MG63 (cell line): ENCODE measurements at places on chromosomes 11 and 22. TPM values are rescaled to one million over a fixed set of nuclear protein-coding genes. Genes with fewer than 3 reads are reported as not detected.

TYR gene
- total RNA-seq, result not detected in 2 replicates

CFL1 gene
- total RNA-seq, result 1,413 and 1,905 TPM in 2 replicates

MS4A3 gene
- total RNA-seq, result not detected in 2 replicates

DNA sequence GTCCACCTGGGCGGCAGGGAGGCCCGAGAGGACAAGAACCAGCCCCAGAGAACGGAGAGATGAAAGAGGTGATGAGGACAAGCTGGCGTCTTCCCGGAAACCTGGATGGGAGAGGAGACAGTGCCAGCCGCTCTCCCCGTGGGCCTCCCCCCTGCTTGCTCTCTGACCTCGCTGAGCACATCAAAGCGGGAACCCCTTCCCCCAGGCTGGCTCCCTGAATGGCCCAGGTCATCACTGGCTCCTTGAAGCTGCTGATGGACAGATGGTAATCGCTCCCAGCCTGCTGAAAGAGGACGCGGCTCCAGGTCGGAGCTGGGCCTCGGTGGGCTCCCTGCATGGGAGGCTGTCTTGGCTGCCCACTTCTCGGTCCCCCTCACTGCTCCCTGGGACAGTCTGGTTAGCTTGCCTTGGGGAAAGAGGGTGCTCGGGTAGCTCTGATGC lies 18.4 kb downstream of the RPUSD4 start:
- no peak for DNase-seq

KRTAP5-7 gene
- total RNA-seq, result not detected in 2 replicates

DNA sequence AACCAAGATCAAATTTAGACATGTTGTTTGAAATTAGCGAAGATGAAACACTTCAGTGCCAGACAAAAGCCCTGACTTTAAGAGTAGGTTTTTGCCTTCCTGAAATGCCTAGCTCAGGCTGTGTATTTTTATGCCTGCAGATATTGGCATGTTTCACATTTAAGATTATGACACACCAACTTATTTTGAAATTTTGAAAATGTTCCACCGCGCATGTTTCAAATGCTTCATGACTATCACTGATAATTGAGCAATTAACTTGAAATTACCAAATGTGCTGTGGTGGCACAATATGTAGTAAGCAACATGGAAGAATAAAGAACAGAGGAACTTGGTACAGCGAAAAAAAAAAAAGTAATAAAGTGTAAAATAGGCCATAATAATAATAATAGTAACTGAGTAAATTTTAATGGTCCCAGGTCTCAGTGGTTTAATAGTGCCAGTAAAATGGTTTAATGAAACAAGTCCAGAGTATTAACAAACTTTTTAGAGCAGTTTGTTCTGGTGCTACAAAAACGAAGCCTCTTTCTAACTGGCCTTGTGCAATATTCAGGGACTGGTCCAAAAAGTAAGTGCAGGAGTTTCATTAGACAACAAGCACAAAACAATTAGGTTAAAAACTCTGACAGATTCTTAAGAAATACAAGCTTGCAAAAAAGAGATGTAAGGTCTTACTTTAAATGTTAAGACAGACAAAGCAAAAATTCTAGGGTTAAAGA lies 112.5 kb upstream of the SOX6 start:
- DNase-seq, result no peak

- DNase-seq, result no peak
Measured at GRCh38 chr11:19577391-19577975, 135.2 kb upstream of the NAV2 start.

DNA sequence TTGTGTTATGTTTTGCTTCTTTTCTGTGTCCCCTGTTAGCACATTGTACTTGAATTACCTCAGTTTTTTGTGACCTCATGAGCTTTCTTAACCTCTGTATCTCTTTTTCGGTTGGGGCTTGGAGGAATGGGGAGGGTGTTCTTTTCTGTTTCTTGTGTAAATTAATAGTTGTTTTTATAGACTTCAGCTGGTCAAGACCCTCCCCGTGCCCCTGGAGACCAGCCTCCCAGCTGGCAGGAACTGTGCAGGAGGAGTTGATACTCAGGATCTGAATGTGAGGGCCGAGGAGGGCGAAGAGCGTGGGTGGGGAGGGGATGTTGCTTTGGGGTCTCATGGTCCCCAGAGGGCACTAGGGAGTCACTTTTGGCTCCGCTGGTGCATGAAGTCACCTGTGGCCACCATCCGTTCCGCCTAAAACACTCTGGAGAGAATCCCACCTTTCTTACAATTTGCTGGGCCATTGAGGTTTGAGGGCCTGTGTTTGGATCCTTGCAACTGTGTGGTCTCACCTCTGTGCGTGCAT lies 44.3 kb upstream of the NNMT start:
- DNase-seq, result no peak

CCDC73 gene
- not detected in 2 replicates for total RNA-seq

- no peak for DNase-seq
Measured at GRCh38 chr11:56910046-56910773, 78.5 kb upstream of the OR5AK2 start.

- DNase-seq, result no peak
Measured at GRCh38 chr11:111521135-111521534, 6.6 kb downstream of the HOATZ start.

GRCh38 chr11:123188508-123189165 lies 6.4 kb downstream of the CLMP start:
- peak; percentile 58 for DNase-seq

DDX25 gene
- not detected in 2 replicates for total RNA-seq

- DNase-seq, result no peak
Measured at GRCh38 chr22:45496451-45496941, 6.2 kb upstream of the FBLN1 start.

GRCh38 chr11:128324531-128325141 lies 262.7 kb downstream of the ETS1 start:
- DNase-seq, result no peak

DNA sequence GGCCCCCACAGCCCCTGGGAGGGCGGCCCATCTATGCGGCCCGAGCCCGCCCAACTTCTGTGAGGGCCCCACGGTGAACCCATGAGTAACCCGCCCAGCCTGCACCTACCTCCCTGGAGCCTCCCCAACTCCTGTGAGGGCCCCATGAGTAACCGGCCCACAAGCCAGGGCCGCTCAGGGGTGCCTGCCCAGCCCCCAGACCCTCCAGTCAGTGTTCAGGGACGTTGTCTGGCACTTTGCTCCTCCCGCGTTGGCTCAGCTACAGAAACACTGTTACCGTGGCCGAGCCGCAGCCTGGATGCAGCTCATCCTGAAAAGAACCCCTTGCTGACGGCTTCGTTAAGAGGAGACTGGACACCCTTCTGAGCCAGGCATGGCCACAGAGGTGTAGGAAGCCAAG lies 179.6 kb downstream of the BRD1 start:
- no peak for DNase-seq

GRCh38 chr11:32991427-32991826 lies 24.3 kb upstream of the DEPDC7 start:
- no peak for DNase-seq

DNA sequence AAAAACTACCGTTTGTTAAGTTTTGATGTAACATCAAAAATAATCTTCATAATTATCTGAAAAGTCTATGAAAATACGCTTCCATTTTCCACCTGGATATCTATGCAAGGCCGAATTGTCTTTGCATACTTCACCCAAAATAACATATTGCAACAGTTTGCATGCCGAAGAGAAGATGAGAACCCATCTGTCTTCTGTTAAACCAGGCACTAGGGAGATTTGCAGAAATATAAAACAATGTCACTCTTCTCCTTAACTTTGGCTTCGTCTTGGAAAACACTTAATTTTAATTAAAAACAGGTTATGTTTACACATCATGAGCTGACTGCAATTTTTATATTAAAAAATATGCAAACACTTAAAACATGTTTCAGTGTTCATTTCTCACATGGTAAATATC lies 1325.8 kb downstream of the TBC1D22A start:
- DNase-seq, result no peak

SLC5A4 gene
- not detected in 2 replicates for total RNA-seq

DNA sequence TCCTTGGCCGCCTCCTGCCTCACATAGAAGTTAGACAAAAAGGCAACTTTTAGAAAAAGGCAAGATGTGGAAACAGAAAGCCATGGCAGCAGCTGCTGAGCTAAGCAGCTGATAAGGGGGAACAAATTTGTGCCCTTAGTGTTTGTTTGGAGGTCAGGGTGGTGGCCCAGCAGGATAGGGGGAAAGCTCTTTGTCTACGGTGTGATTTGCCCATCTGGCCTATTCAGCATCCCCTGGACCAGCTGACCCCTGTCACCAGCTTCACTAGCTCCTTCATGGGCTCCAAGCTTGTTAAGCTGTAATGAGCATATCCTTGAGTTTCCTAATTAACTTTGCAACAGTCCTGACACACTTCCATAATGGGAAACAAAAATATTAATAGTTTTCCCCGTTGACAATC lies 5.9 kb upstream of the ME3 start:
- DNase-seq, result no peak

GRCh38 chr11:102546427-102546826 lies 15.9 kb upstream of the MMP7 start:
- no peak for DNase-seq

PYGM gene
- not detected in 2 replicates for total RNA-seq

DNA sequence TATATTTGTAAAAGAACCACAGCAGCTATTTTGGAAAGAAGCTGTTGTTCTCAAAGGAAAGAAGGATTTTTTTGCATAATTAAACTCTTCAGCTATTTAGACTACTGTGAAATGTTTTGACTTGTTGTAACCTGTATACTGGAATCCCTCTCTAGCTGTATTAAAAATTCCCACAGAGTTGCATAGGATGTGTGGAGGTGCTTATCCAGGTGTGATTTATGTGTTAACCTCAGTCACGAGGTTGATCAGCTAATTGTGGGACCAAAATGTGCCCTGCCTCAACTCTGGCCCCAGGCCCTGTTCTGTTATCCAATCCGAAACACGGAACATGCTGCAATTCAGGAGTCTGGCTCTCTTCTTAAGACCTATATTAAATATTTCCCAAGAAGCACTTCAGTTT lies 70.1 kb downstream of the LIF start:
- no peak for DNase-seq

SCGB1A1 gene
- not detected in 2 replicates for total RNA-seq

DNA sequence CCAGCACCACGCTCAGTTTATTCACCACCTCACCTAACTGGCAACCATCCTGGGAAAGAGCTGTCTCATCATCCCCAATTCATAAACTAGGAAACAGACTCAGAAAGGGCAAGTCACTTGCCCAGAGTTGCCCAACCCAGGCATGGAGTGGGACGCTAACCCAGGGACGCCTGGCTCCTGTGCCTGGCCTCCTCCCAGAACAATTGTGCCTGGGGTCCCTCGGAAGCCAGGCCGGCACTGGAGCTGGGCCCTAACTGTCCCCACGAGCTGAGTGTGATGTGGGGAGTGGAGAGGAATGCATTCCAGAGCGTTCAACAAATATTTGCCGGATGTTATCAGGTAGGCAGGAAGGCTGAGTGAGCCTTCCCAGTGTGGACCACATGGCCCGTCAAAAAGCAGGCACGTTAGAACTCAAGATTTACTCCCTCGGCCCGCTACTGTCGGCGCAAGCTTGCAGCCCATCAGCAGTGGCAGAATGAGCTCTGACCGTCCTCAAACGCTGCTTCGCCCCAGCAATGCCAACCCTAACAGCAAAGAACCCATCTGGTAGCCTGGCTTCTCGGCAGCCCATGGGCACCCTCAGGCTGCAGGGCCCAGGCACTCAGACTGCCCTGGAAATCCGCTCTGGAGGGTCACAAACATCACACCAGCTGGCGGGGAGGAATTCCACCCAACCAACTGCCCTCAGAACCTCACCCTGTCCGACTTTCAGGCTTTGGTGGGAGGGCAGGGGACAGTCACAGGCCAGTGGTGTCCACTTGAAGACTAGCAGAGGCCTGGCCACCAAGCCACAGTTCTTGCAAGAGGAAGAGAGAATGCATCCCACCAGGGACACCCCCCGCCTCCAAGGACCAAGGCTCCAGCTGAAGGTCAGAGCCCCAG lies 35.6 kb downstream of the MYH9 start:
- no peak for DNase-seq

DNA sequence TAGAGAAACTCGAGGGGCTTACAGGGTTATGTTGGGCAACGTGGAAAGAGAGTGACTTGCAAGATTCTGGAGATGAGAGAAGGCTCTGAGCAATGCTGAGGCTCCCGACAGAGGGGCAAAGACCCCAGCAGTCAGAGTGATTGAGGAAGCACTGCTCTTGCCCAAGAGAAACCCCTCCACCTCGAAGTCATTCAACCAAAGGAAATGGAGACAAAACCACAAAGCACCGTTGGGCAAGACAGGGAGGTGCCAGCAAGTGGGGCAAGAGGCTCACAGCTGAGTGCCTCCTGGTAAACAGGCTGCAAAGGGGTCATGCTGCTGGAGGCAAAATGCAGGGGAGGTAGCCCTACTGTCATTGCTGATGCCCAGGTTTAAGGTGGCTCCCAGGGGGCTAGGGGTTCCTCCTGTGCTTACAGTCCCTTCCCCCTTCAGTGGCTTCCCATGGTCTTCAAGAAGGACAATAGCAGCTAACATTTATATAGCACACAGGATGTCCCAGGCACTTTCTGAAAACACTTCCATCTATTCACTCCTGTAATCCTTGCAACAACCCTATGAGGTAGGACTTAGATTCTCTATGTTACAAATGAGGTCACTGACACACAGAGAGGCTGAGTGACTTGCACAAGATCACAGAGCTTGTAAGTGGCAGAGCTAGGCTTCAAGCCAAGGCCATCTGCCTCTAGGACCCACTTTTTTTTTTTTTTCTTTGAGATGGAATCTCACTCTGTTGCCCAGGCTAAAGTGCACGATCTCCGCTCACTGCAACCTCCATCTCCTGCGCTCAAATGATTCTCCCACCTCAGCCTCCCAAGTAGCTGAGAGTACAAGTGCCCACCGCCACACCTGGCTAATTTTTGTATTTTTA lies 18.1 kb upstream of the MYH9 start:
- DNase-seq, result no peak

DNAJC4 gene
- total RNA-seq, result 1.6 and 3.5 TPM in 2 replicates

DNA sequence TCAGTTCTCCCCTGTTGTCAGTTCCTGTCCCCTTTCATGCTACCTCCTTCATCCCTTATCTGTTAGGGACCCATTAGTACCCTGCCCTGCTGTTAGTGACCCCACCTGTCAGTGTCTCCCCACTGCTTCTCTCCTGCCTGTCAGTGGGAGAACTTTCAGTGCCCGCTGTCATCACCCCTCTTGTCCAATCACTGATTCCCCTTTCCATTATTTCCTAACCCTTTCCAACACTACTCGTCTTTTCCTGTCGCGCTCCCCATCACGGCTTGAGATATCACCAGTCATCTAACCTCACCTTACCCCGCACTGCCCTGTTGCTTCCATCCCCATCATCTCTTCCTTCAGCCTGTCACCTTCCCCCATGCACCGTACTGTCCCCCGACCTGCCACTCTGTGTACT lies 4.0 kb downstream of the PPP6R2 start:
- DNase-seq, result no peak

- no peak for DNase-seq
Measured at GRCh38 chr11:130369141-130369691, 54.5 kb upstream of the ZBTB44 start.

LRRC56 gene
- total RNA-seq, result 0.63 TPM in 1 of 2 replicates, not detected in the other

- DNase-seq, result no peak
Measured at GRCh38 chr11:123899792-123900191, 2.2 kb upstream of the OR8D4 start.

- DNase-seq, result no peak
Measured at GRCh38 chr11:9081153-9081552, 10.2 kb downstream of the SCUBE2 start.
